Memory B cell (primary cell): ENCODE measurements at places on chromosomes 2 and 18.

GRCh38 chr2:233441161-233442027 is 87.1 kb downstream of the DGKD start:
- no peak for DNase-seq

DNA sequence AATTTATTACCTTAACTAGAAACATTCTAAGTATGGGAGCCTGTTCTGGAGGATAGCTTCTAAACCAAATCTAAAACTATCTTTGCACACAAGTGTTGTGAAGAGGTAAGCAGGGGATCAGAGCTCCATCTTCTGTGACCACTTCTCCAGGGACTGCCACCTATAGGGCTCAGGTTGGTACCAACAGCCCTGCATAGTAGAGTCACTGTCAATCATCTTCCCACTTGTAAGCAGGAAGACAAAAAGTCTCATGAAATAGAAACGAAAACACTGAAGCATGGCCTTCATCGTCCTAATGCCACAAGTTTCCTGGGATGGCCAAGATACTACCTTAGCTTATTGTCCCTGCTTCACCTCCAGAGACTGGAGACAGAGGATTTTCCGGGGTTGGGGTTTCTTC is 43.8 kb downstream of the KANSL3 start:
- no peak for DNase-seq

DNA sequence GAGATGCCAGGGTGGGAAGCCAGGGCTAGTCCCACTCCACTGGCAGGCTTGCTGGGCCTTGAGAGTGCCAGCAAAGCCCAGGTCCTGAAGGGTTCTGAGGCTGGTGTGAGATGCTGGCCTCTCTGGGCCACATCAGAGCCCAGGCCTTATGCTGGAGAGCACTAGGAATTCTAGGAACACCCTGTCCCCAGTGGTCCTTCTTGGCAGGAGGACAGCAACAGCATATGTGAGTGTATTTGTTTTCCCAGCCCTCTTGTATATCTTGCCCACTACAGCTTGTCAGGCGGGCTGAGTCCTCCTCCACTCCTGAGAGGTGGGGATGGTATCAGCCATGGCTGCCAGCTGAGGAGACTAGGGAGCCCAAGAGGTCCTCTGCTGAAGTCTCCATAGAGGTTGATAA is 327.0 kb downstream of the PDE11A start:
- no peak for DNase-seq

GRCh38 chr2:147456779-147457178 is 388.1 kb upstream of the ACVR2A start:
- DNase-seq = no peak

DNA sequence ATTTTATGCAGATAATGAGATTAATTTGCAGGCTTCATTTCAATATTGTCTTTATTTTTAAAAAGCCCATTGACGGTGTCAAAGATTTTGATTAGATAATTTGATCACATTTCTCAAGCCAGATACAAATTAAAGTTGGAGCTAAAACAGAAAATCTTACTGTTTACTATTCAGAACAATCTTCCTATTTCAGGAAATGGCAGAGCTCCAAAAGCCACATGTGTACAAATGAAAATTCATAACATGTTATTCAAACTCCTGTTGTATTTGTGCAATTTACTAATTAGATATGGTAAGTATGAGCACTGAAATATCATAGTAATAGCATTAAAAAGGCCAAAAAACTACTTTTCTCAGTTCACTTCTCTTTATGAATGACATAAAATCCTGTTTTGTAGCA is 682.9 kb downstream of the KCNJ3 start:
- DNase-seq = no peak
